ENCODE measurements at places on chromosomes 2 and 18. TPM values are rescaled to one million over a fixed set of nuclear protein-coding genes. Genes with fewer than 3 reads are reported as not detected.

- DNase-seq: no peak
These were observed 157.5 kb downstream of the CYP26B1 start for GRCh38 chr2:71990122-71990521.

- DNase-seq: no peak
These were observed 39.3 kb upstream of the SH3RF3 start for GRCh38 chr2:109089602-109090300.

DNA sequence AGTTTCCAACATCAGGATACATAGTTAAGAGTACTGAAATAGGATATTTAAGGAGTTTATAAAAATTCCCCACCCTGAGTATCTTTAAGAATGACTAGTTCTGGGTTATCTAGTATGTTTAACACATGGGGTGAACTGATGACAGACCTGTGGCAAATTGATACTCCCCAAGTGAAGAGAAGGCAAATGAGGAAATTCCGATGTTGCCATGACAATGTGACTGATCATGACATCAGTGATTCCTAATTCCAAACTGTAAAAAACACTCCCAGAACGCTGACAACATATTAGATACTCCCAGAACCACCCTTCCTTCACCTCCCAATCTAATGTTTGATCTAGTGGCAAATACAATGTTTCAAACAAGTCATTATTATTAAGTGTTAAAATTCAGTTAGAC lies 77.6 kb downstream of the RBMS1 start:
- no peak for DNase-seq

DNA sequence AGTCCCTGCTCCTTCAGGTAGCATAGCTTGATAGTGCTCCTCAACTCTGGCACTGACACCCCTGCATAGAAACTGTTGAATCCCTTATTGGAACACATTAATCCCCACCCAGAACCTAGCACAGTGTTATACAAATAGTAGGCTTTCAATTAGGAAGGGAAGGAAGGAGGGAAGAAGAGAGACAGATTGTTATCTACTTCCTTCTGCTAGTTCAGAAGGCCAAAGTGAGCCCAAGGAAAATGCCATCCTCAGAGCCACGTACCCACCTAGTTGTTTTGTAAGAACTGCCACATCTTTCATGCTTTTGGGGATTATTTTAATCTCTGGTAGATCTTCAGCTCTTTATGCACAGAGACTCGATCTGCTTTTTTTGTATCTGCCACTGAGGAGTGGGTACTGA lies 75.1 kb downstream of the CLHC1 start:
- no peak for DNase-seq

GRCh38 chr2:88254437-88255091 lies 84.4 kb downstream of the THNSL2 start:
- no peak for DNase-seq

- DNase-seq: no peak
These were observed 9.9 kb downstream of the EPAS1 start for GRCh38 chr2:46306988-46307655.

DNA sequence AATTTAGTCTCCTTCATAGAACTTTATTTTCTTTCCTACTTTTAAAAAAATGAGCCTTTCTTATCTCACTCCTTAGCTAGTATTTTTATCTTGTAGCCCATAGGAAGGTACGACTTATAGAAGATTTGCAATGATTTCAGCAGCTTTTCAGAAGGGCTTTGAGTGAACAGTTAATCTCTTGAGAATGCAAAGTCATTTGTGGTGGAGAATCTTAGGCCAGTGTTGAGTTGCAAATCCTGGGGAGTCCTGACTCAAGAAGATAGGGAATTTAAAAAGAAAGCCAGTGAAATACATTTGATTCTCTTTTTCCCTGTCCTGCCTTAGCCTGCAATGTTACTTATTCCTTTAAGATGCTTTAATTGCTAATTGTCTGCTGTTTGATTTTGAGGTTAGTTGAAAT lies 33.6 kb downstream of the LYPD6 start:
- no peak for DNase-seq

DNA sequence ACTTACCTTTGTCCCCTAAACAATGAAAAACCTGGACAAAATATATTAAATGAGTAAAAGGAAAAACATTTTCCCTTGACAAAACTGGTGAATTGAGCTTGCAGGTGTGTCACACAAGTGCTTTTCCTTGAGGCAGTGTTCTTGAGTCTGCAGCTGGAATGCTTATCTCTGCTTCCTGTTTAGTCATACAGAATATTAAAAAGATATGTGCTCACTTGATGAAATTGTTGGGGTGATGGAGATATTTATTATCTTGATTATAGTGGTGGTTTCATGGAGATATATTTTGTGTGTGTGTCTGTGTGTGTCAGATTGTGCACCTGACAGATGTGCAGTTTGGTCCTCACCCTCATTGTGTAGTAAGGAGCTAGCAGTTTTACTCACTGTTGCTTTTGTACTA lies 3.3 kb downstream of the TAF1B start:
- DNase-seq: no peak

GRCh38 chr2:12271589-12271984 lies 445.1 kb upstream of the TRIB2 start:
- no peak for DNase-seq

DNA sequence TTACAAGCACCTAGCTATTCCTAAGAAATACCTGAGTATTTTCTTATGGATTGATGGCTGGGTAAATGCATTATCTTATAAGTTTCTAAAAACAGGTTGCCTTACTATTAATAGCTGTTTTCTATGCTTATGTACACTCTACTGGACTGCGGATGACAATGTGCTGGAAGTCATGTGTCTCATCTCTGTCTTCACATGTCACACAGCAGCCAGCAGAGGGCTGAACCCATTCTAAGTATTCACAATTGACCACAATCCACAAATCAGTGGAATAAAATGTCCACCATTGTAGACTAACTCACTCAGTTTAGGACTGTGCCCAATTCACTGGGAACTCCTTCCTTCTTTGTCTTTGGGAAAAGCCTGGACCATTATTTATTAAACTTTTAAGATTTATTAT lies 371.2 kb downstream of the INSIG2 start:
- DNase-seq: no peak

- no peak for DNase-seq
These were observed 120.2 kb upstream of the CTDP1 start for GRCh38 chr18:79559436-79559835.

GRCh38 chr2:128727404-128727803 lies 408.7 kb upstream of the HS6ST1 start:
- DNase-seq: no peak

LOXHD1 gene
- 0.48 TPM for polyA plus RNA-seq

ATP8B1 gene
- polyA plus RNA-seq: 24.1 TPM

CAPN14 gene
- polyA plus RNA-seq: not detected

ST8SIA5 gene
- polyA plus RNA-seq: 1.3 TPM

RSAD2 gene
- 3.2 TPM for polyA plus RNA-seq

FEV gene
- not detected for polyA plus RNA-seq

Data from left renal cortex interstitium (tissue), 4 donors.